IMR-90 (cell line): ENCODE measurements at places on chromosomes 6 and 20. TPM values are rescaled to one million over a fixed set of nuclear protein-coding genes. Genes with fewer than 3 reads are reported as not detected.

DNA sequence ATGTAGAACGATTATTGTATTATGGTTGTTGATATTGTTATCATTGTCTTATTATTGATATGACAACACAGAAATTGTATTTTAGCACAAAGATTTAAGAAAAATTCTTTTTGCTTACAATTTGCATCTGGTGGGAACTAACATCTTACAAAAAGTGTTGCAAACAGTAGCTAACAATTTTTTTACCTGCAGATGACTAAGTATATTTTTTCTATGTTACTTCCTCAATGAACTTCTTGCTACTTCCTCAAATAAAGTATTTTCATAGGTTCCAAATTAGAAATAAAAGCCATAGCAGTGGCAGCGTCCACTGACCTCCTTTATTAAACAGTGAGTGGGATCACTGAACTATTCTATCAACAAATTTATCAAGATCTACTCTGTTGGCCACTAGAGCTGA, 847.0 kb downstream of the PHF3 start:
- no peak for DNase-seq

GRCh38 chr20:39699166-39699725, 737.1 kb downstream of the DHX35 start:
- DNase-seq, result no peak

DNA sequence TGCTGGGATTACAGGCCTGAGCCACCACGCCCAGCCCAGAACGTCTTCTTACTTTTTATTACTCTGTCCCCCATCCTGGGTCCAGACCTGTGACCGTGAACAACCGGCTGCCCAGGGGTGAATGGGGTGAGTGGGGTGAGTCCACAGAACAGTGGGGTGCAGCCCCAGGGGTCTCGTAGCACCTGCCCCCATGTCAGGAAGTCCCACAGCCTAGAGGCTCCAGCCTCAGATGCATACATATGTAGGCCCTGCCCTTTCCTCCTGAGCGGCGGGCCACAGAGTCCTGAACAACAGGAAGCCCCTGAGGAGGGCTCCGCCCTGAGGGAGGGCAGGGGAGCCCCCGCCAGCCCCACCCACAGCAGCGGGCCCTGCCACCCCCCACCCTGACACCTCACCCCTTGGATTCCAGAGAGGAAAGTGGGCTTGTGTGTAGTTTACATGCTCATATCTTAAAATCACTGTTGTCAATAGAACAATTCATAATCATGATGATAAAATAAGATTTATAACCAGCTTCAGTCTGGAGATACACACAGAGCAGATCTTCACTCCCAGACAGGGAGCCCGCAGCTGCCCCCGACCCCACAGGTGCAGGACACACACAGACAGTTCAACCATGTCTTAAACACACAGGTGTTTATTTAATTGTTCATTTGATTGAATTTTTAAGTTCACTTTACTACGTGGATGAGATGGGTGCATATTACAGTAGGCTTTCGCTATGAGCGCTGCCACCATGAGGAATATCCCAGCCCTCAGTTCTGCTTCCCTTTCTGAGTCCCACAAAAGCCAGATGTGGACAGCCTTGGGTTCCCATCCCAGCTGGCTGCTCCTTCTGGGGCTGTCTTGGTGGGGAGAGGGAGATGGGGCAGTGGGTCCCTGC, 12.4 kb upstream of the GMEB2 start:
- no peak for DNase-seq

DNA sequence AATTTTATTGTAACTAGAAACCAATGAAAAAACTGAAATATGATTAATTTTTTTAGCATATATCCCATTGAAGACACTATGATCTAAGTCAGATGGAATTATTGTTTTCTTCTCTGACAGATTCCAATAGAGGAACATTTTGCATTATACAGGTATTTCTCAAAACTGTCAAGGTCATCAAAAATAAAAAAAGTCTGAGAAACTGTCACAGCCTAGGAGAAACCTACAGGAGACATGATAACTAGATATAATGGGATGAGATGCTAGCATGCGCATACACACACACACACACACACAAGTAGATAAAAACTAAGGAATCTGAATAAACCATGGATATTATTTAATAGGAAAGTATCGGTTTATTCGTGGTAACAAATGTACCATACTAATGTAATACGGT, 161.9 kb upstream of the HCRTR2 start:
- no peak for DNase-seq

DNA sequence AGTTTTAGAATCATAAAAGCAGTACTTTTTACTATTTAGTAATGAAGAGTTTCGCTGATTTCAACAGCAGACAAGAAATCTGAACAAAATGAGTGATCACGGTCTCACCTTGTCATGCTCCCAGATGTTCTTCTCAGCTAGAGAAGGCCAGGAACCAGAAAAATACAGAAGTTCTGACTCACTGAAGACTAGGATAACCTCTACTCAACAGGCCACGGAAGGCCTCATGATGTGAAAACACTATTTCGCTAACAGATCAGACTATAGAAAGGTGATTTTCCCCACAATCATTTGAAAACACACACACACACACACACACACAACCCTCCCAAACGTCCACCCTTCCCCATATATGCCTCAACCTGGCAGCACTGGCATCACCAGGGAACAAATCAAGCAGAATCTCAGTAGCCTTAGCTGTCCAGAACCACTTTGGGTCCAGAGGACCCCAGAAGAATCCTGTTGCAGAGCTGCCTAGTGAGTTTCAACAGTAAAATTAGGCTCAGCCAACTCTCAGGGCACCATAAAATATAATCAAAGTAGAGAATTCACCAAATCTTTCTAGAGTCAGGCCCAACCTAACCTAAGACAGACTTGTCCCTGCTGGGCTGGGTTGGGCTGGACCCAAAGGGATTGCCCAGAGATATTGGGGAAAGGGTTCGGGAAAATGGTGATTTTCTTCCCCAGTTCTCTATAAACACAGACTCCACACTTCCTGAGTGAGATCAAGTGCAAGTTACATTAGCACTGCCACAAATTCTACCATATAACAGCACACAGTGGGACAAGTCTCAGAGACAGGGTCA, 7.9 kb downstream of the EXOC2 start:
- DNase-seq, result peak; percentile 63

DNA sequence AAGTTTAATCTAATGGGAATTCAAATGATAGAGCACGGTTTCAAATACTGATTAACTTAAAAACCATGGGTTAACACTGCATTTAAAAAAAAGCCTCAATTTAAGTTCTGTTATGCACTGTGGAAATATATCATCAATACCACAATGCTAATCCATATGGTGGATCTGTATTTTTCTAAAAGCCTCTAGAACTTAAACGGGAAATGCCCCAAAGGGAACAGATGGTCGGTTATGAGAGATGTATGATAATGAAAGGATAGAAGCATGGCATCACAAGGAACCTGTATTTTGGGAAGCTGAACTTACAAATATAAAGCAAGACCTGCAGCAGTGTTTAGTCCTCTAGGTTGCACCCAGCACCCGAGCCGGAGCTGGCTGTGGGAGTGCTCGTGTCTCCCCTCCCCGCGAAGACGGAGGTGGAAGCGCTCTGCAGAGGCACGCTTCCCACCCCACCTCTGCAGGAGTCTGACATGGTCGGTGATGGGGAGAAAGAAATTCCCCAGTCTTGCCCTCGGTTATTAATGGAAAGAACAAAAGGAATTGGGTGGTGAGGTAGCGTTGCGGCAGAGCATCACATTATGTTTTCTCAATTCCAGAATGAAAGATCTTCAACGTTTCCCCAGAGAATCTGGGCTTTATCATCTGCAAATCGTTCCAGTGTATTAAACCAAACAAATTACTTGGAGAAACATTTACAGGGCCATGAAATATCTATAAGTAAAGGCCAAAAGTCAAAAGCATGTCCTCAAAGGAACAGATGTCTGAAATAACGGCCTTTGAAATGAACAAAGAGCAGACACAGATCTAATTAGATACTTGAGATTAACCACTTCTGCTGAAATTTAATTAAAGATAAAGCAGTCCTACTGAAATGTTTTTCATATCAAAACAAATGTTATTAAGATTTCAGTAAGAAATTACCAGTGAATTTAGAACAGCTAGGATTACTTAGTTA, 103.1 kb upstream of the POPDC3 start:
- no peak for DNase-seq

DNA sequence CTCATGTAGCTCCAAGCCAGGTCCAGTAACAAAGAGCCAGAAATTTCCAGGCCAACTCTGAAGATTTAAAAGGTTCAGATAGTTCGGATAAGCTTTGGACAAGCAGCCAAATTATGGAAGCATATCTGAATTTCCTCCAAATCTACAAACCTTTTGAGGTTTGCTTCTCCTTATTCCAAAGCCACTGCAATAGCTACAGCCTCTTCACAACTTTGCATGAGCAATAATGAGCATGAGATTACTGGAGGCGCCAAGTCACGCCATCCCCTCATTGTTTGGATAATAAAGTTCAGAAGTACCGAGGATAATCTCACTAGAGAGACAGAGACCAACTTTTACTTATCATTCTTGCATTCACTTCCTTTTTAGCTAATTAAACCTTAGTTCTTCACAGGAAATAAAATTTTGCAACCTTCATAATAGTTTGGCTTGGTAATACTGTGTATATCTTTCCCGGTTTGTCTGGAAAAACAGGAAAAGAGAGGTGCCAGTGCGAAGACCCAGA, 329.6 kb upstream of the RSPO3 start:
- no peak for DNase-seq

- no peak for DNase-seq
Observed at GRCh38 chr6:121499666-121500065, 64.2 kb downstream of the GJA1 start.

DNA sequence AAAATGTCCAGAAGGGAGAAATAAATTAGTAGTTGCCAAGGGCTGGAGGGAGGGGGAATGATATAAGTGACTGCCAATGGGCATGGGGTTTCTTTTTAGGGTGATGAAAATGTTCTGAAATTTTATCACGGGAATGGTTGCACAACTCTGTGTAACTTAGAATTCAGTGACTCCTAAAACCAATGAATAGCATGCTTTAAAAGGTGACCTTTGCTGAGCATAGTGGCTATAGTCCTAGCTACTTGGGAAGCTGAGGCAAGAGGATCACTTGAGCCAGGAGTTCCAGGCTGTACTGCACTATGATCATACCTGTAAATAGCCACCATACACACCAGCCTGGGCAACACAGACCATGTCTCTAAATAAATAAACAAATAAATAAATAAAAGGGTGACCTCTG, 109.0 kb downstream of the ATG5 start:
- DNase-seq, result no peak

DNA sequence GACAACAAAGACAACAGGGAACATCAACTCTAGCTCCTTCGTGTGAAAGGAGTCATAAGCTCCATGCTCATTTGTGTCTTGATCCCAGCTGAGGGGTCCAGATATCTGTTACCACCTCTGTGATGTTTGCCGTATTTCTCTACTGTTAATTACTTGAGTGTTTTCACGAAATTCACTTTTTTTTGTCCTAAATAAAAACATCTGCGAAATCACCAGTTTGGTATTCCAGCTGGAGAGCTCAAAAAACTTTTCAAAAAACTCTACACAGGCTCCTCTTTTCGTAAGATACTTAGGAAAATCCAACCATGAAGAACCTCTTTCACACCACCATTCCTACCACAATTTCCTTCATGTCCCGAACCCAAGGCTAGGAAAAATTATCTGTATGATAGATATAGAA, 25.3 kb downstream of the TRAF3IP2 start:
- no peak for DNase-seq

- no peak for DNase-seq
Observed at GRCh38 chr6:144785056-144785455, 499.9 kb downstream of the UTRN start.

GRCh38 chr6:111427341-111428116, 55.5 kb downstream of the REV3L start:
- DNase-seq, result peak; percentile 85

DNA sequence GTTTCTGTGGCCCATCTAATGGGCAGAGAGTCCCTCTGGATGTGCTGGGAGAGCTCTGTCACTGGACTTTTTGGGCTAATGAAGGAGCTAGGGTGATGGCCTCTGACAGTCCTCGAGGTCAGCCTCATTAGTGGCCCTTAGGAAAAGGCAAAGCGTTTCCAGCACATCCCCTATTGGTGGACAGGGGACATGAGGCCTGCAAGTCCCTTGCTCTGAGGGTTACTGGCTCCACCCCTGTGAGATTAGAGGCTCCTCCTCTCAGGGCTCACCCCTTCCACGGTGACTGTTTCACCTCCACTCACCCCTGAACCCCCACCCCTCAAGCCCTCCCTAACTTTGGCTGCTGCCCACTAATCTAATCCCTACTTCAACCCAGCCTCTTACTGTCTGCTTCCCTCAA, 12.8 kb upstream of the FANCE start:
- no peak for DNase-seq

DNA sequence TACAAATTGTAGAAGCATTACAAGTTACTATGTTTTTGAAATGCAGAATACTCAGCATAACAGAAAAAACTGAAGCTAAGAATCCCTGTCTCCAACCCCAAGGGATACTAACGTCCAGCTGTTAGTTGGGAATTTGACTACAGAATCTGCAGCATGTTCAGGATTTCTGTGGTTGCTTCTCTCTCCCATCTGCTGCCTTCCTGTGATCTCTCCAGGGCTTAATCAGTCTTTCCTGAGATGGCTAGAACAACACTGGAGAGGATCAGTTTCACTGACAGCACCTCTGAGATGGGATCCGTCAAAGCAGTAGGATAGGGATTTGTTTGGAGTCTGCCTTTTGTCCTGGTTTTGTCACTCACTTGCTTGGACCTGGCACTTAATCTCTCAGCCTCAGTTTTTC, 73.3 kb upstream of the NUP153 start:
- no peak for DNase-seq

- DNase-seq, result peak; percentile 67
Observed at GRCh38 chr6:156839591-156840001, 62.4 kb downstream of the ARID1B start.

DNA sequence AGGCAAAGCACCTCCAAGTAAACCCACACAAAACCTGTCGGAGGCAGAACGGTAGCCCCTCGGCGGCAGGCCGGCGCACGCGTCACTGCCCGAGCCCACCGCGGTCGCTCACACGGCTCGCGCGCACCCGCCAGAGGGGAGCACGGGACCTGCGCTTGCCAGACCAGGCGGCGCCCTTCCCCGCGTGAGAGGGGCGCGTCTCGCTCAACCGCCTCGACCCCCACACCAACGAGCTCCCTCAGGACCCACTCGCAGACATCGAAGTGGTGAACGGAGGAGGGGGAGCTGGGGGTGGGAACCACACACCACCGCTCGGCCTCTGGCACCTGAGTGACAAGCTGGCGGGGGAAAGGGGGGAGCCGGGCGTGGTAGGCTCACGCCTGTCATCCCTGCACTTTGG, 1513.4 kb upstream of the DEFB115 start:
- no peak for DNase-seq

GRCh38 chr6:7073821-7074525, 33.8 kb upstream of the RREB1 start:
- no peak for DNase-seq

- no peak for DNase-seq
Observed at GRCh38 chr6:159043251-159043650, 1.5 kb downstream of the TAGAP start.

ADAM33 gene
- total RNA-seq, result under 0.01 and 0.18 TPM in 2 replicates

PROKR2 gene
- not detected in 2 replicates for total RNA-seq

MTFR2 gene
- 0.72 and 1.9 TPM in 2 replicates for total RNA-seq

GNAS-AS1 gene
- total RNA-seq, result 0.54 and 0.83 TPM in 2 replicates

TNXB gene
- total RNA-seq, result under 0.01 TPM in 1 of 2 replicates, not detected in the other

HLA-B gene
- total RNA-seq, result 41.7 and 44.1 TPM in 2 replicates

SLC17A2 gene
- total RNA-seq, result not detected in 2 replicates

ALDH5A1 gene
- 0.28 and 0.36 TPM in 2 replicates for total RNA-seq

GPLD1 gene
- total RNA-seq, result 0.18 and 0.28 TPM in 2 replicates

CST4 gene
- total RNA-seq, result not detected in 2 replicates

CST7 gene
- not detected in 2 replicates for total RNA-seq

HINT3 gene
- 6.5 and 9.4 TPM in 2 replicates for total RNA-seq
